Central memory CD8-positive, alpha-beta T cell (primary cell): ENCODE measurements at places on chromosomes 5 and 9.

DNA sequence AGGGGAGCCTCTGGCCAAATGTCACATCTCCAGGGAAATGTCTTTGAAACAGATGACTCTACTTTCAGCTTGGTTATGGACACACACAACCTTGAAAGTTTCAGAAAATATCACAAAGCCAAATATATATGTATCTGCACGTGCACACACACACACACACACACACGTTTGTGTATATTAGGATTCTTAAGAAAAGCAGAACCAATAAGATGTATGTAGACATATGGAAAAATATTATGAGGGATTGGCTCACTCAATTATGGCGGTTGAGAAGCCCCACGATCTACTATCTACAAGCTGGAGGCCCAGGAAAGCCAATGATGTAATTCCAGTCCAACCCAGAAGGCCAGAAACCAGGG is 194.9 kb downstream of the PALM2AKAP2 start:
- DNase-seq: no peak

DNA sequence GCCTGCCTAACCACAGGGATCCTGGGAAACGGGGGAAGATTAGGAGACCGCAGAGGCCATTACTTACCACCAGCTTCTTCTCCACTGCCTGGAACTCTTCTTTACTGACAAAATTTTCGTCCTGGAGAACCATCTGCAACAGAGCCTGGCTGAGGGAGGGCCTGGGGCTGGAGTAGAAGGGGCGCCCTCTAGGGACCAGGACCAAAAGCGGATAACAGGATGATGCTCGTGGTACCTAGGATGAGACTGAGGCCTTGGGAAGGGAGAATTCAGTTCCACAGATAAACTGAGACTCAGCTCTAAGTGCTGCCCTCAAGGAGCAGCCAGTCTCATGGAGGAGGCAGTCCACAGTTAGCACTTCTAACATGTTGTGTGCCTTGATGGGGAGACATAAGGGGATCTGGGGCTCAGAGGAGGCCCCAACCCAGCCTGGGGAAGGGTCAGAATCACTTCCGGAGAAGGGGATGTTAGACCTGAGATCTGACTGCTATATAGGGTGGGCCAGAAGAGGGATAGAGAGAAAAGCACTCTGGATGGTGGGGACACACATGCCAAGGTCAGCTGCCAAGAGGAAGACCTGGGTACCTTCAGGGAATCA is 1.2 kb downstream of the SPATA24 start:
- no peak for DNase-seq

- peak; percentile 19 for DNase-seq
Observed at GRCh38 chr5:147805030-147805454, 22.5 kb upstream of the JAKMIP2 start.

DNA sequence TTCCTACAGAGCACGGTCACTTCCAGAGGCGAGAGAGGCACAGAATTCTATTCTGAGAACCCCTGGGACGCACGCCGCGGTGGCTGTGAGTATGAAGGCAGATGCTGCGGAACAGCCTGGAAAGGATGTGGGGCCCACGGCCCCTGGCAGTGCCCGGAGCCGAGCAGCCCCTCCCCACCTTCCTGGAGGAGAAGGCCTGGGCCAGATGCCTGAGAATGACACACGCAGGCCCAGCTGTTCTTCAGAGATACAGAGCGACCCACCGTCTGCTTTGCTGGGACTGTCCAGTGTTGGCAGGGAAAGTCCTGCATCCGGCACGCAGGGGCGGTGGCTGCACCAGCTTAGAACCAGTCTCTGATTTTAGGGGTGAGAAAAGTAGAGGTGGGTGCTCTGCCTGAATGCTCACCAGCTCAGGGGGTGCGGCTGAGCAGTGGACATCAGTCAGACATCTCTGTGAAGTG is 116.7 kb upstream of the LPCAT1 start:
- DNase-seq: no peak

GRCh38 chr9:131740898-131741297 is 1.0 kb upstream of the RAPGEF1 start:
- DNase-seq: no peak

GRCh38 chr5:116492016-116492623 is 82.5 kb downstream of the SEMA6A start:
- no peak for DNase-seq

DNA sequence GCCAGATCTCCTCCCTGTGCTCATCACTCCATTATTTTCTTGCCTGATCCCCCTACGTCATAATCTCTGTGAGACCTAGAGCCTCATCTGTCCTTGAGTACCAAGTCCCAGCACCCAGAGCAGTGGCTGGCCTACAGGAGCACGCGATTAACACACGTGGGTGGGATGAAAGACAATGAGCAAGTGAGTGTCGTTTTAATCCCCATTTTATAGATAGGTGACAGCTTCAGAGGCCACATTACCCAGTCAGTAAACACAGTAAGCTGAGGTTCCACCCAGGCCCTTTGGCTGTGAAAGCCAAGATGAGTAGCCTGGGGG is 17.3 kb downstream of the TRUB2 start:
- DNase-seq: no peak

DNA sequence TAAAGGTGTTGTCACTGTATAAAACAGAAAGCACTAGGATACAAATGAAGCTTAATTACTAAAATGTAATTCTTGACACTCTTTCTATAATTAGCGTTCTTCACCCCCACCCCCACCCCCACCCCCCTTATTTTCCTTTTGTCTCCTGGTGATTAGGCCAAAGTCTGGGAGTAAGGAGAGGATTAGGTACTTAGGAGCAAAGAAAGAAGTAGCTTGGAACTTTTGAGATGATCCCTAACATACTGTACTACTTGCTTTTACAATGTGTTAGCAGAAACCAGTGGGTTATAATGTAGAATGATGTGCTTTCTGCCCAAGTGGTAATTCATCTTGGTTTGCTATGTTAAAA is 43.8 kb downstream of the NDFIP1 start:
- no peak for DNase-seq

GRCh38 chr5:108260117-108260857 is 121.6 kb downstream of the FBXL17 start:
- DNase-seq: peak; percentile 35

- DNase-seq: no peak
Observed at GRCh38 chr5:140672455-140673186, 755 bp downstream of the DND1 start.

GRCh38 chr9:27548055-27548741 is 18.6 kb upstream of the MOB3B start:
- DNase-seq: no peak

DNA sequence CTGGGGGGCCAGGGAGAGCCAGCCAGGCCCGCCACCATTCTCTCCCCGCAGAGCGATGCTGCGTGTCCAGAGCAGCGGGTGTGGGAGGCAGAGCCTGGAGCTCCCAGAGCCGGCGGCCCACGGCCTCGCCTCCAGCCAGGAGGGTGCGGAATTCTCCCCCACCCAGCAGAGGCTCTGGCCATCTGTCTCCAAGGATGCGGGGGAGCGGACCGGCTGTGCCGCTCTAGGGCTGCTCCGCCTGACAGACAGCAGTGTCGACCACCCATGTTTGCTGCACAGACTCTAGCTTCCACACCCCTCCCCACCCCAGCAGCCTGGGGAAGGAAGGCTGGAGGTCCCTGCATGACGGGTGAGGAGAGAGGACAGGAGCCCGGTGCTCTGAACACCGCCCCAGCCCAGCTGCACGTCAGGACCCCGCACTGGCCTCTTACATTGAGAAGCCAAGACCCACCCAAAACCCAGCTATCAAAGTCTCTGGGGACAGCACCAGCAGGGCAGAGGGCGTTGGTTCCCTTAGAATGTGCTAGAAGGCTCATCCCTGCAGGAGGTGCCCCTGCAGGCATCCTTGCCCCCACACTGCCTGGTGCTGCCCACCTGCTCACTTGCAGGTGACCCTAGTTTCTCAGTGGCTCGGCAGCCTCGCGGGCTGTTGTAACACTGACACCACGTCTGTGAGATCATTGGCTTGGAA is 29.7 kb upstream of the FCN1 start:
- no peak for DNase-seq

DNA sequence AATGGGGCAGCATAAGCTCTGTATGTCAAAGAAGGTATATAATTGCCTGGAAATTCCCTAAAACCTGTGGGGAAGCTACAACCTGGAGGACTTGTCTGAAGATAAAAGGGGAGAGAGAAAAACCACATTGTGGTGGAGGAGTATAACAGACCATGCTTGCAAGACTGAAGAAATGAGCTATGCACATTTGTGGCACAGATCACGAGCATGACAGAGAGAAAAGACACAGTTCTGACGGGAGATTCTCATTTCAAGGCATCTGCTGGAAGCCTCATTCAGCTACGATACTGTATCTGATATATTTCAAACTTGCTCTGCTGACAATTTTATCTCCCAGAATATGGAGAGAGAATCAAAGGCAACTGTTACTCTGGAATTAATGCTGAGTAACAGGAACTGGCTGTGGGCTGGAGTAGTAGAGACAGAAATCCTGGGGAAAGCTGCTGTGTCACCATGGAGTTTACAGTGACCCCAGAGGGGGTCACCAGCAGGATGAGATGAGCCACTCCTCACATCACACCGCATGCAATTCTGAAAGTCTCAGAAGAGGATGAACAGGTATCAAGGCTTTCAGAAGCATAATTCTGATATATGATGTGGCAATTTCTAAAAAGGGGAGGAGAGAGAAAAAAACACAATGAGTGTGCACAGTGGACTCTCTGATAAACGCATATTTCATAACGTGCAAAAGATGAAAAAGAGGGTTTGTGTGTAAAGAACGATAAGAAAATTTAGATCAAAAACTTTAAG is 528.8 kb downstream of the IRX1 start:
- DNase-seq: no peak

GRCh38 chr5:115297031-115297430 is 577 bp upstream of the CCDC112 start:
- no peak for DNase-seq

DNA sequence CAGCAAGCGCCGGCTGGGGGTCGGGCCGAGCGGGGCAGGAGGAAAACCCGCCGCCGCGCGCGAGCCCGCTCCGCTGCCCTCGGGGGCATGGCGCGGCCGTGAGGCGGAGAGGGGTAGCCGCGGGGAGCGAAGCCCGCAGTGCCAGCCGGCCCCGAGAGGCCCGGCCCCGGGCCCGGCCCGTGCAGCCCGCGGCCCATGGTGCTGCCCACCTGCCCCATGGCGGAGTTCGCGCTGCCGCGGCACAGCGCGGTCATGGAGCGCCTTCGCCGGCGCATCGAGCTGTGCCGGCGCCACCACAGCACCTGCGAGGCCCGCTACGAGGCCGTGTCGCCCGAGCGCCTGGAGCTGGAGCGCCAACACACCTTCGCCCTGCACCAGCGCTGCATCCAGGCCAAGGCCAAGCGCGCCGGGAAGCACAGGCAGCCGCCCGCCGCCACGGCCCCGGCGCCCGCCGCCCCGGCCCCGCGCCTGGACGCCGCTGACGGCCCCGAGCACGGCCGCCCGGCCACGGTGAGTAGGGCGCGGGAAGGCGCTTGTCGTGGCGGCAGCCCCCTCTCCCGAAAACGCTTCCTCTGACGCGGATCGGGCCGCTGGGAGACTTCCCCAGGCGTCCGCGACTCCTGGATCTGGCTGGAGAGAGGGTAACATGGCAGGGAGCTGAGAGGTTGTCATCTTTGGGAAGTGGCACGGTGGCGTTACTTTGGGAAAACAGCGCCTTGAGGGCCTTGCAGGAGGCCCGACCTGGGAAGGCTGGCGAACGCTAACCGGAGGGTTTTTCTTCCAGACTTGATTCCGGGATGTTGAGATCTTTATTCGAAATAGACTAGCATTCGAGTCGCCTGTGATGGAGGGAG is 523 bp downstream of the MAML1 start:
- DNase-seq: no peak

- no peak for DNase-seq
Observed at GRCh38 chr5:8577792-8578191, 708.8 kb downstream of the MTRR start.

- DNase-seq: no peak
Observed at GRCh38 chr9:80954521-80954920, 734.8 kb downstream of the TLE1 start.

DNA sequence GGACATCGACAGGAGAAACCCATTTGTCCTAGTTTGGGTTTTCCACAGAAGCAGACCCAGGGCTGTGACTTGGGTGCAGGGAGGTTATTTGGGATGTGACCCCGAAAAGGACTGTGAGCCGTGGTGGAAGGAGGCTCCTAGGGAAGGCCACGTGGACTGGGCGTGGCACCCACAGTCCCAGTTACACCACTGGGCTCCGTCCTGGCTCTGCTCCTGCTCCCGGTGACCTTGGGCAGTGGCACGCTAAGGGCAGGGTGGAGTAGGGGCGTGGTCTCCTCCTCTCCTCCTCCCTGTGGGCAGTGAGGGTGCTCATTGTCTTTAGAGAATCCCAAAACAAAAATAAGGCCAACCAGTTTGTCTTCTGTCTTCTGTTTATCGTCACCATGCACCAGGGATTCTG is 190.1 kb downstream of the GADD45G start:
- DNase-seq: no peak

GRCh38 chr5:142680605-142681259 is 5.2 kb downstream of the FGF1 start:
- DNase-seq: no peak

- no peak for DNase-seq
Observed at GRCh38 chr9:137127301-137128157, 11.4 kb upstream of the GRIN1 start.

- DNase-seq: no peak
Observed at GRCh38 chr9:526904-527591, 312.4 kb downstream of the DOCK8 start.

DNA sequence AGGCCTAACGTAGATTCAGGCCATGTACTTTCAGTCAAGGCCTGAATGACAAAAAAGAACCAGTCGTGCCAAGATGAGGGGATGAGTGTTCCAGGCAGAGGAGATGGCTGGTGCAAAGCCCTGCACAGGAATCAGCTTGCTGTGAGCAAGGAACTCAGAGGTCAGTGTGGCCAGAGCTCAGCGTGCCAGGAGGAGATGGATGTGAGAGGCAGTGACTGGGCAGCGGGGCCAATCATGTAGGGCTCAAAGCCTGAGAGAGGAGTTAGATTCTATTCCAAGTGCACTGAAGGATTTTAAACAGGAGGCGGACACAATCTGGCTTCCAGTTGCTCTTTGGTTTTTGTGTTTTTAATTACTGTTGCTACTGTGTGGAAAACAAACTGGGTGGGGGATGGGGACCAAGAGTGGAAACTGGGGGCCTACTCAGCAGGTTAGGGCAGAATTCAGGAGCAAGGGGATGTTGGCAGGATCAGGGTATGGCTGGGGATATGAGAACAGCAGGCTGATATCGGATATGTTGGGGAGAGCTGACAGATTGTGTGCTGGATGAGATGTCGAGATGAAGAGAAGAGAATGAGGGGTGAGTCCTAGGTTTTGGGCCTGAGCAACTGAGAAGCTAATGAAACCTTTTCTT is 64.3 kb downstream of the ANGPTL2 start:
- DNase-seq: no peak

DNA sequence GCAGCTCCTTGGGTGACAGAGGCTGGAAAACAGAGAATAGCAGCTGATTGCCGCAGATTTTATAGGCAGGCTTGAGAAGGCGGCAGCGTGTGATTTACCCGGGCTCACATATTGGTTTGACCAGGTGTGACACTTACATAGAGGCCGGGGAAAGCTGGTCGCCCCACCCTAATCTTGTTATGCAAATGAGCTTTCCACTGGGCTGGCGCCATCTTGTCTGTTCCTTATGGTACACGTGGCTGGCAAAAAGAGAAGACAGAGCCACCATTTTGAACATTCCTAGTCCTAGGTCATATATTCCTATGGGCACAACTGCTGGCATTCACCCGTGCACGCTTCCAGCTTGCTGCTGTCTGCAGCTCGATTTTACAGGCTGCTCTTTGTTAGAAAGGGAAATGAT is 11.3 kb upstream of the SPZ1 start:
- no peak for DNase-seq
